ENCODE measurements at places on chromosomes 5 and 9.

GRCh38 chr5:166178411-166179080 is 2112.9 kb upstream of the WWC1 start:
- no peak for DNase-seq

DNA sequence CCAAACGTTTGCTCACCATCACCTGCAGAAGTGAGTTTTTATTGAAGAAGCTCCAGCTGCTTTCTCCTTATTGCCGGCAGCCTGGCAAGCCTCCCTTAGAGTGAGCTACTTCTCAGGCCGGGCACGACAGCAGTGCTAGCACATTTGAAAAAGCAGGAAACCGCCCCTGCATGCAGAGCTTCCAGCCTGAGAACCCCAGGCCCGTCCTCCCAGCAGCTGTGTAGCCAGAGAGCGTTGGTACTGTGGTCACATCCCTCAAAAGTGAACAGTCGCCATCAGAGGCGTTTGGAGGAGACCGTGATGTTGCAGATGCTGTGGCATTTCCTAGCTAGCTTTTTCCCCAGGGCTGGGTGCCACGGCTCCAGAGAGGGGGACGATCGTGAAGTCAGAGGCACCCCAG is 23.5 kb downstream of the SLC25A25 start:
- no peak for DNase-seq

- DNase-seq = no peak
Observed at GRCh38 chr5:83102364-83102980, 25.1 kb downstream of the XRCC4 start.

DNA sequence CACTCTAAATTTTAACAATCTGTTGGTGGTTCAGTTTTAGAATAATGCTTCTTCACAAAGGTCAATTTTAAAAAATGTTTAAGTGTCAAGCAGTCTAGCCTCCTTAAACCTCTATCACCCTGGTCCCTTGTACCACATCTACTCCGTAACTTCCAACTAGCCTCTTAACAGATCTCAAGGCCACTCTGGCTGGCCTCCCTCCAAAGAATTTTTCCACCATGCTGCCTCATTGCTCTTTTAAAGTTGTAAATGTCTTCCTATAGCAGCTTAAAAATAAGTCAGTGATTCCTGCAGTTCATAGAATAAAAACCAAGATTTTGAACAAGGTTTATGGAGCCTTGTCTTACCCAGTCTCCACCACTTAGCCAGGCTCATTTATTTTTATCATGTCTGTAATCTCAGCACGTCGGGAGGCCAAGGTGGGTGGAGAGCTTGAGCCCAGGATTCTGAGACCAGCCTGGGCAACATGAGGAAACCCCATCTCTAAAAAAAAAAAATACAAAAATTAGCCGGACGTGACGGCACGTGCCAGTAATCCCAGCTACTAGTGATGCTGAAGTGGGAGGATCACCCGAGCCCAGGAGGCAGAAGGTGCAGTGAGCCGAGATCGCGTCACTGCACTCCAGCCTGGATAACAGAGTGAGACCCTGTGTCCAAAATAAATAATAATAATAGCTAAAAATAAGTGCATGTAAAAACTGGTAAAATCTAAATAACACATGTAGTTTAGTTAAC is 924.9 kb upstream of the DMAC1 start:
- DNase-seq = no peak

- DNase-seq = no peak
Observed at GRCh38 chr5:109903061-109903460, 213.3 kb downstream of the MAN2A1 start.

GRCh38 chr5:78566747-78567425 is 81.7 kb downstream of the LHFPL2 start:
- DNase-seq = no peak

DNA sequence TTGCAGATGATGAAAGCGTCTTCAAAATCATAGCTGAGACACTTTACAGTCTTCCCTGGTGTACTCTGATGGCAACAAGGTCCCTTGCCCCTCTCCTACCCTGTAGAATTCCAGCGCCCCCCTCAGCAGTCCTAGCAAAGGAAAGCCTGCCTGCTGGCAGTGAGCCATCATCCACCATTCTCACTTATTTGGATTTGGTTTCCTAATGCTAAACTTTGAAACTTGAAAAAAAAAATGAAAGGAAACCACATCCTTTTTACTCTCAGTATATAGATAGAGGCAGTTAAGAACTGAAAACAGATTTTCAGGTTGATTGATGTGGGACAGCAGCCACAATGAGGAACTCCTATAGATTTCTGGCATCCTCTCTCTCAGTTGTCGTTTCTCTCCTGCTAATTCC is at the start of gene GZMA:
Gene GZMA, plus strand, starts transcription at position 299 of the 400 bp plus-strand sequence. Its CDS starts 37 bp downstream, at position 336.
- no peak for DNase-seq

- DNase-seq = no peak
Observed at GRCh38 chr9:94919376-94920098, 193.0 kb downstream of the AOPEP start.

- no peak for DNase-seq
Observed at GRCh38 chr9:82418334-82418733, 429.8 kb downstream of the SPATA31D1 start.

Data from NT2/D1 (cell line).